ENCODE measurements at places on chromosomes 2 and 18. TPM values are rescaled to one million over a fixed set of nuclear protein-coding genes. Genes with fewer than 3 reads are reported as not detected.

- DNase-seq: no peak
These were observed 15.4 kb downstream of the FEZ2 start for GRCh38 chr2:36582538-36582937.

The SERPINB5 gene
- total RNA-seq: not detected

GRCh38 chr2:166230024-166230723 is 102.4 kb upstream of the SCN1A start:
- DNase-seq: peak; percentile 63

- no peak for DNase-seq
These were observed 629.6 kb upstream of the VRK2 start for GRCh38 chr2:57417007-57417406.

DNA sequence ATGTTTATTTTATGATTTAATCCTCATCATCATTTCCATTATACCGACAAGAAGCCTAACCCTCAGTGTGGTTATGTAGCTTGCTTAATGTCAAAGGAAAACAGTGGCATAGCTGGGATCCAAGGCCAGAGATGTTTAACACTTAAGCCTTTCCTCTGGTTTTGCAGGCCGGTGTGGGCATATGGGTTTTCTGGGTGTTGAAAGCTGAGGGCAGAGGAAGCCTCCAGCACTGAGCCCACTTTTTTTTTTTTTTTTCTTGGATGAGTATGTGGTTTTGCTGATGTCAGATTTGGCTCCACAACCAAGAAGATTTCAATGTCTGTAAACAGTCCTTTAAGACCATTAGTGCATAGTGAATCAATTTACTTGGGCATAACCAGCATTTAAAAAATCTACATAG is 41.3 kb downstream of the LHCGR start:
- no peak for DNase-seq

The ZSWIM2 gene
- total RNA-seq: not detected

- no peak for DNase-seq
These were observed 322.2 kb downstream of the RDH14 start for GRCh38 chr2:18238209-18238608.

DNA sequence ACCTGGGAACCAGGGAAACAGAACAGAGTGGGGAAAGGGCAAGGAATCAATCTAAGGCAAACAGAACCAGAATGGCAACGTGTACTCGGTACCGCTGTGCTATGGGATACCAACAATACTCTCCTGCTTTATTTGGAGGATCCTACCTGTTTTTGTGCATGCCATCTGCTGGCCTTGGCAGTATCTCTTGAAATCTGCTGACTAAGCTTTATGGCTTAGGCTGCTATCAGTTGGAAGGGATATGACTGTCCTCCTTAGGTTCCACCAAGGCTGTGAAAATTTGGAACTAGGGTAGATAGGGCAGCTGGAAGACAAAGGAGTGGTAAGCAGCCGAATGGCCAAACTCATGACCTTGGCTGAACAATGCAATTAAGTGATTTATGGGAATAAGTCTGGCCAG is 71.3 kb upstream of the LYPD6 start:
- DNase-seq: no peak

DNA sequence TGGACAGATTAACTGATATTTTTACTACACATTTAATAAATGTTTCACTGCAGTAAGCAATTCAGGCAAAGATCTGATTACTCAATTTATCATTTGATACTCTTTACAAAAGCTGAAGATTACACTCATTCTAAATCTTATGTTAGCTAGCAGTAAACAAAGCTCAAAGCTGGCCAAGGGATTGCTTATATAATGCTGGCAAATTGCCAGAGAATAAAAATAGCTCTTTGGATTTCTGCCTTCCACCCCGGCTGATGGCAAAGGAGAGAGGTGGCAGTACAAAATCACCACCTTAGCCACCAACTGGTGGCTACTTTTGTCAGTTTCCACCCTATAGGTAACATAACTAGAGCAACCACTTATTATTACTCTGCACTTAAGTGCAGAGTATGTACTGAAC is 320.5 kb downstream of the FSIP2 start:
- DNase-seq: no peak

DNA sequence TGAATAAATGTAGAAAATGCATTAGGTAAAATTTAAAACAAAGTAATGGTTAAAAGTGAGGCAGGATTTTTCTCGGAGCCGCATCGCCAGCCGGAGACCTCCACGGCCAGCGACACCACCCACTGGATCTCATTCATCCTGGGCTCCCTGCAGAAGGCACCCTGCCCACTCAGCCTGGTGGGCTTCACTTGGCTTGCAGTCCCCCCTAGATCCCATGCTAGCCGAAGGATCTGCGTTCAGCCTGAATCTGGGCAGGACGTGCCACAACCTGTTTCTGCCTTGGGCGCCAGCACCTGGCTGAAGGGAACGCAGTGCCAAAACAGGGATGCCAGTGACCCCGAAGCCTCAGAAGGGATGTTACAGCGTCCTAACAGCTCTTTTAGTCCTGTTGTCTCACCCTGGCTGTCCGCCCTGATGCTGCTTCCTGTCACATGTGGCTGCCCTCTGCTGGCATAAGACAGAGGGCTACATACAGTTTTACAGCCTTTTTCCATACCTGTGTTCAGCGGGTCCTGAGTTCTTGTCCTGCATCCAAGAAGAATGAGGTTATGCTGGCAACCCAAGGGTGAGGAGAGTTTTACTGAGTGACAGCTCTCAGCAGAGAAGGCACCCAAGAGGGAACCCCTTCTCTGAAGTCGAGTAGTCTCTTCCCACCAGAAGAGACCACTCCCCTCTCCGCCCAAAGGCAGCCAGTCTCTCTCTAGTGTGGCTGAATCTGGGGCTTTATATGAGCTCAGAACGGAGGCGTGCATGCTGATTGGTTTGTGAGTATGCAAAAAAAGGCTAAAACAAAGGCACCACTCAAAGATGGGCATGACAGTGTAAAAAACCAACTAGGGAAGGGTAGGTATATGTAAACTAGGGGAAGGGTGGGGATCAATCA is 173.1 kb upstream of the GYPC start:
- DNase-seq: no peak

The STAMBP gene
- 13.3 TPM for total RNA-seq

The WDSUB1 gene
- 2.4 TPM for total RNA-seq

GRCh38 chr2:156064540-156064939 is 268.0 kb downstream of the NR4A2 start:
- DNase-seq: no peak

DNA sequence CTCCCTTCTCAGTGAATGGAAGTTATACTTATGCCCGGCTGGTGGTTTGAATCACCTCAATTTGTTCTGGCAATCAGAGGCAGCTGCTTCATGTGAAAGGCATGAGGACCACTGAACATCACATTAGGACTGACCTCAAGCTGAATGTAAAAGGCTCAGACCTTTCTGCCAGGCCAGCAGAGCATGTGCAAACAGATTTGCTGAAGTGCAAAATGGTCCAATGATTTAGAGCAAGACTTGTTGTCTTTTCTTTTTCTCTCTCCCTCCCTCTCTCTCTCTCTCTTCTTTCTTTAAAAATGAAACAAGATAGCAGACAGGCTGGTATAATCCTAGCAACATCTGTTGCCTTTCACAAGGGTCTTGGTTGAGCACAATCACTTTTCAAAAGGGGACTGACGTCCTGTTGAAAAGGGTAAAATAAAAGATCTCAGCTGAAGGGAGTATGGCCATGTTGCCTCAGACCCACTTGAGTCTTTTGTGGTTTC is 13.3 kb upstream of the CDH7 start:
- DNase-seq: no peak

The RHBDD1 gene
- 21.3 TPM for total RNA-seq

The TRIM54 gene
- total RNA-seq: not detected

The ACMSD gene
- 123 TPM for total RNA-seq

DNA sequence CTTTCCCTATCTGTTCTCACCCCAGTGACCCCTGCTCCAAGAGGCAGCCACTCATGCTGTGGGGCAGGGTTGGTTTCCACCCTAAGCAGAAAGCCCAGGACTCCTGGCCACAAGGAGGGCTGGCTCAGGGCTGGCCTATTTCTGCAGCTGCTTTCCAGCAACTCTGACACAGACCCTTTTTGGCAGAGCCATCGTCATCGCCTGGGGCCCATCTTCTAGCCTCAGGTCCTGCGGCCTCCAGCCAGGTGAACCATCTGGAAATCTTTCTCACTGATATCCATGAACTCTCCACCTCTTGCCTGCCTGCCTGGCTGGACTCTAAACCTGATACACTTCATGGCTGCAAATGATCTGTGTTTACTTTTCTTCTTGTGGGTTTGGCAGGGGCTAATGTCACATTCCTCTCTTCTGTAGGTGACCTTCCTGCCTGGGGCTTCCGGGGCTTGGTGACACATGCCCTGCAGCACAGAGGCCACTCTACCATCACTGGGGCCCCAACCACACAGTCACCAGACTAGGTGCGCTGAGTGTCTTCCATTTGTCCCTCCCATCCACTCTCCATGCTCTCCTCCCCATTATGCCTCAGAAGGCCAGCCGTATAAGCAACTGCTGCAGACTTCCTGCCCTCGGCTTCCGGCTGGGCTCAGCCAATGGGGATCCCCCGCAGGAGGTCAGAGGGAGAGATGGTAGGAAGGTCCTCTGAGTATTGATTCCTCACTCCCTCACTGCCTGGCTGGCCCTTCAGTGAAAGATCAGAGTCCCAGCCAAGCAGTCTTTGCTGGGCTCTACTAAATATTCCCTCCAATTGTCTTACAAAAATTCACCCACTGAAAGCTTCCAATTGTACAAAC is 9.7 kb upstream of the COPS8 start:
- DNase-seq: no peak

GRCh38 chr2:151927501-151928221 is 99.4 kb upstream of the ARL5A start:
- no peak for DNase-seq

- no peak for DNase-seq
These were observed 486.4 kb downstream of the DSC3 start for GRCh38 chr18:30556112-30556511.

- no peak for DNase-seq
These were observed 21.9 kb downstream of the HJURP start for GRCh38 chr2:233832414-233832813.

The ACADL gene
- total RNA-seq: 26.8 TPM

The PRKRA gene
- 16.4 TPM for total RNA-seq

The ZNF385B gene
- total RNA-seq: 8.3 TPM

The ICOS gene
- total RNA-seq: 0.18 TPM

DNA sequence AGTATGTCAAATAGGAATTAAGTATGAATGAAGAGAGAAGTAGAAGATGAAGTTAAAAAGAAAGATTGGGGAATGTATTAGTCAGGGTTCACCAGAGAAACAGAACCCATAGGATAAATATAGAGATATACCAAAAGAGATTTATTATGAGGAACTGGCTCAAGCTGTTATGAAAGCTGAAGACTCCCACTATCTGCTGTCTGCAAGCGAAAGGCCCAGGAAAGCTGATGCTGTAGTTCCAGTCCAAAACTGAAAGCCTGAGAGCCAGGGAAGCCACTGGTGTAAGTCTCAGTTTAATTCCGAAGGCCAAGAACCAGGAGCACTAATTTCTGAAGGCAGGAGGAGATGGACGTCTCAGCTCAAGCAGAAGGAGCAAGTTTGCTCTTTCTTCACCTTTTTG is 200.9 kb upstream of the FN1 start:
- DNase-seq: no peak

GRCh38 chr2:105627534-105627933 is 117.2 kb upstream of the NCK2 start:
- DNase-seq: no peak

DNA sequence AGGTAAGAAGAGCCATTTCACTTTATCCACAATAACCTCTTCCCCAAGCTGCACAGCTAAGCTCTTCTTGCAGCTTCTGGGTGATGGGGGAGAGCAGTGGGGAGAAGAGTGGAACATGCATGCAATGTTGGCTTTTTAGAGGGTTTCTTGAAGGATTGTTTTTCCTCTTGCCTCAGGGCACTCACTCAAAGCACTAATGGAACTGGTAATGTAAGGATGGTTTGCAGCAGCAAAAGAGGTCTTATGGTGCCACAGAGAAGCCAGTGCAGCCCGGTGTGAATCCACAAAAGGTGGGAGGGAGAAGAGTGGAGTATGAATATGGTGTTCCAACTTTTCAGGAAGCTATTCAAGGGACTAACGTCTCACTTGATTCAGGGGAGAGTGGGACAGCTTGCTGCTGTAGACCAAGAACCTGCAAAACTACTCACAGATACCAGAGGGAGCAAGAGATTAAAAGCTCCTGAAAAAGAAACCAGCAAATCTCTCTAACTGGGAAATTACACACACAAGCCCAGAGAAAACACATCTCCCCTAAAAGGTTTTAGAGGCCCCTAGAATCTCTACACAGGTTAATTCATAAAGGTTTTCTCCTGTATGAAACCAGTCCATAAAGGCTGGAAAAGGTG is 116.4 kb downstream of the CHN1 start:
- DNase-seq: no peak

GRCh38 chr18:48022531-48023329 is 92.3 kb upstream of the SMAD2 start:
- no peak for DNase-seq

The POMC gene
- total RNA-seq: 0.33 TPM

GRCh38 chr2:9658972-9659371 is 28.2 kb upstream of the YWHAQ start:
- DNase-seq: no peak

The HOXD13 gene
- total RNA-seq: not detected
